HCEC 1CT (cell line): ENCODE measurements at places on chromosomes 6 and 20.

GRCh38 chr6:102815207-102815606, 1421.7 kb downstream of the GRIK2 start:
- DNase-seq: no peak

DNA sequence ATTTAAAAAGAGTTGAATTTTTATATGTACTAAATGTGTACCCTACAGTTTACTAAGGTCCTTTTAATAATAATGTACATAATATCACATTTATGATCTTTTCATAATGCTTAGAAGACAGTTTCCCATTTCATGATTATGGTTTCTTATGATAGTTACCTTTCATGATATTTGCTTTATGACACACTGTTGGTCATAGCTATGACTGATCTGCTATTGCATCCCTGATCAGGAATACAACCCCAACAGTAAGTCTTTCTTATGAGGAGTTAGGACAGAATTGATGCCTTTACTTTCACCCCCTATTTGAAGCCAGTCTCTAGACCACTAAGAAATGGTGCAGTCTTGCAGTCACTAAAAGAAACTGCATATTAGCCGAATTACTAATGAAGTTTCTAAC, 31.0 kb downstream of the LCA5 start:
- peak; percentile 22 for DNase-seq

- DNase-seq: no peak
Measured at GRCh38 chr6:134666125-134666524, 283.8 kb downstream of the ALDH8A1 start.

GRCh38 chr6:14734416-14735340, 511.2 kb upstream of the JARID2 start:
- peak; percentile 88 for DNase-seq

- no peak for DNase-seq
Measured at GRCh38 chr6:118902726-118903125, 8.8 kb downstream of the ASF1A start.

- peak; percentile 78 for DNase-seq
Measured at GRCh38 chr6:127177030-127177922, 58.8 kb downstream of the RSPO3 start.
